ENCODE measurements at places on chromosomes 7 and 10.

DNA sequence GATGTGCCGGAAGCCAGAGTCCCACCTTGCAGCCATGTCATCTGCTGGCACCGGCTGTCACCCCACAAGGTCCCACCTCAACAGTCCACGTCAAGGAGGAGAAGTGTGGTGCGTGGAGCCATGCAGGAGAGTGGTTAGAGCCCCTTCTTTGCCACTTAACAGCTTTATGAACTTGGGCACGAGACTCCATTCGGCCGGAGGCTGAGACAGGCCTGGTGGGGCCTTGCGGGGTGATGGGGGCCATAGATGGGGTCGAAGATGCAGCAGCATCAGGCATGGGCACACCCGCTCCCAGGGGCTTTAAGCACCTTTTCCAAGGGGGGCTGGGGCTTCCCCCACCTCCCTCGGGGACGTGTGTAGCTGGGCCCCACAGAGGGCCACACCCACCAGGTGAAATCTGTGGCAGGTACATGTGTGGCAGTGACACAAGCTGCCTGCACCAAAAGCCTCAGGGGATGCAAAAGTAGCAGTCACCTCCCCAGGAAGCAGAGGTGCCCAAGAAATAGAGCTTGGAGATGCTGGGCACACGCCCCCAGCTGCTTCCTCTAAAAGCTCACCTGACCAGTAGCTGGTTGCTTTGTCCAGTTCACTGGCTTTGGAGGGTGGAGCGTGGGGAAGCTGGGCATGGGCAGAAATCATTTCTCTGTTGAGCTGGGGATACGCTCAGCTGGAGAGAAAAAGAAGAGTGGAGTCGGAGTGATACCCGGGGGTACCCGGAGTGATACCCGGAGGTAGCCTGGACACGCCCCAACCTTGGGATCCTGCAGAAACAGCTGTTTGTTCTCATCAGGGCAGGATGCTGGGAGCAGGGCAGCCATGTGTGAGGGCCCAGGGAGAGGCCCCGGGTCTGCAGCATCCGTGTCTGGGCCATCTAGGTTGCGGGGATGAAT, 199.8 kb downstream of the EBF3 start:
- no peak for DNase-seq

DNA sequence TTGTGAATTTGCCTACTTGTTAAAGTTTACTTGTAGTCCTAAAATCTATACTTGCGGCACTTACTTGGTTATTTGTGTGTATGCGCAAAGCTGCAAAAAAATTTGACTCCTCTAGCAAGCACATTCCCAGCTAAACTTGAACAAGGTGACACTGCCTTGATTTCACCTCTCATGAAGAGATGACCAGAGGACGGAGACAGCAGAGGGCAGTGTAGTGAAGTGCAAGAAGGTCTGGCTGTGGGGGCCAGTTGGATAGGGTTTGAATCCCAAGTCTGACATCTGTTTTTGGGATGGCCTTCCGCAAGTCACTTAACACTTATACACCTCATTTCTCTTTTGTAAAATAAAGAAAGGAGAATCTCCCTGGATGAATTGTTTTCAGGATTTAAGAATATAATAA, 15.7 kb downstream of the SLK start:
- DNase-seq: no peak

- DNase-seq: no peak
Observed at GRCh38 chr7:128266883-128267594, 26.0 kb downstream of the LEP start.

GRCh38 chr10:11539191-11539868, 72.1 kb downstream of the USP6NL start:
- peak; percentile 43 for DNase-seq

DNA sequence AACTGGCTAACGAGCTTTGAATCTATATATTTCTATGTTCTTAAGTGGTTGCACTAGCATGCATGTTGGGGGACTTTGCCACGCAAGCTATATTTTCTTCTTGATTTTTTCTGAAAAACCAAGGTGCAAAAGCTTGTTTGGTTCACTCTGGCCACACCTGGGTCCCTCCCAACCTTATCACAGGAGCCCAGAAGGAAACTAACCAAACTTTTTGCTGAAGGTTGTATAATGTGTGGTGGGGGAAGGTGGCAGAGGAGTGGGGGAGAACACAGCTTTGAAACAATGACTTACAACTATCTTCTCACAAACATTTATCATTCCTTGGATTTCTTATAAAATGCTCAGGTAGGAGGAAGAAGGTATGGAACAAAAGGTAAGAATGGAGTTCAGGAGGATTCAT, 75.3 kb downstream of the TMEM168 start:
- no peak for DNase-seq

DNA sequence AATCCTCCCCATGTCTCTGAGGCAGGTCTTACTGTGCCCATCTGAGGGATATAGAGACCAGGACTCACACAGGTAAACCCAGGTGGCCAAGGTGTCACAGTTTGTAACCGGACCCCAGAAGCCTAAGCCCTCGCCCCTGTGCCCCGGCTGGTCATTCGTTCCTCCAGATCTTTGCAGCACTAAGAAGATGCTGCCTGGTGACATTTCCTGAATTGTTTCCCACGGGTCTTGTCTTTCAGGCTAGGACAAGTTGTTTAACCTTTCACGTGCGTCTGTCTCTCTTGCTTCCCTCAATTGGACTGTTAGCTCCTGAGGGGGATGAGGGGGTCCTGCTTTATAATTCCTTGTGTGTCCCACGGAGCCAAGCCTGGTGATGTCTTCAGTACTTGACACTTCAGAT, 158.0 kb downstream of the KCNMA1 start:
- no peak for DNase-seq

DNA sequence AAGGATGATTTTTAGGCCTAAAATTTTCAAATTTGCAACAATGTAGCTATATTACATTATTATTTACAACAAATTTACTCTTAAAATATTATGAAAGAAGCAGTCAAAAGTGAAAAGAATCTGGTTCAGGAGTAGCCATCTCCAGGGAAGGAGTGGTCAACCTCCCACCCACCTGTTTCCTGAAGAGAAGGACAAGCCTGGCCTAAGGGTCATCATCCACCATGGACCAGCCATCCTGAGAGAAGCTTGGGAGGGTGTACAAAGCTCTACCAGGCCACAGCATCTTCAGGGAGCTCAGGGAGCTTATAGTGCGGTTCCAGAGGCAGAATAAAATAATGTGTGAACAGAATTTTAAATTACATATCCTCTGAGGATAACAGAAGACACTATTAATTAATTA, 38.1 kb downstream of the COL1A2 start:
- DNase-seq: no peak

DNA sequence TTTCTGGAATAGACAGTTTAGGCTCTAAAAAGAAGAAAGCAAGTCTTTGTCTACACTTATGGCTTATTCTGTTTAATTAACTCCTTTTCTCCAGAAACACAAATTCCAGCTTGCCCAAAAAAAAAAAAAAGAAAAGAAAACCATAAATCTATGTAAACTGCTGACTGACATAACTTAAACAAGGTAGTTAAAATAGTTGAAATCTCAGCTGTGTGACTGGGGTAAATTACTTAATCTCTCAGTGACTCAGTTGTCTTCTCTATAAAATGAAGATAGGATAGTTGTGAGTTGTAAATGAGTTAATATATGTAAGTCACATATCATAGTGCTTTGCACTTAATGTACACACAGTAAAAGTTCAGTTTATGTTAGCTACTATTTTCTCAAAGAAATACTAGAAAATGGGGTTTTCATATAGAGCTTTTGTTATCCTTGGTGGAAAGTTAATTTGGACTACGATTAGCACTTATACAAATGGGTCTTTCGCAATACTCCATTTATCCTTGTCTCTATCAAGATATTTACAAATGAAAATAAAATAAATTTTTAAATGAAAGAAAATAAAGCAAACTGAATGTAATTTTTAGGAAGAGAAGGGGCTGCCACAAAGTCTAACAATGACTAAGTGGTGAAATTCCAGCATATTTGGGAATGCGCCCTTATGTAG, 200.9 kb downstream of the MBL2 start:
- no peak for DNase-seq

GRCh38 chr10:62330213-62330612, 44.0 kb upstream of the ZNF365 start:
- no peak for DNase-seq

DNA sequence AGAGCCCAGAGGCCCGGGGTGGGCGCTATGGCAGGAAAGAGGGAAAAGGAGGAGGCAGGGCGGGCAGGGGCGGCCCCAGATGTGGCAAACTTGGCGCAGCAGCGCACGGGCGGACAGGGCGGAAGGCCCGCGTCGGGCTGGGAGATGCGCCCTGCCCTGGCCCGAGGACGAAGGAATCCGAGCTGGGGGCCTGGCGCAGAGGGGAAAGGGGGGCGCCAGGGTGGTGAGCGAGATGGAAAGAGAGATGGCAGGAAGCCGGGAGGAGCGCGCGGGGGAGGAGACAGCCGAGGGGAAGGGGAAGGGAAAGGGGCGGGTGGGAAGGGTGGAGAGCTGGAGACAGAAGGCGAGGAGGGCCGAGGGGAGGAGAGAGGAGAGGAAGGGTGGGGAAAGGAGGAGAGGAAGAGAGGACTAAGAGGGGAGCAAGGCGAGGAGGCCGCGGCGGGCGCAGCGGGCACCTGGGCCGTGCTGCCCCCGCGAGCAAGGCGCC, at the start of gene MARVELD1:
MARVELD1 (plus strand) TSS at position 392 of the 487 bp plus-strand sequence. CDS start 147 bp downstream, outside the sequence.
- peak; percentile 73 for DNase-seq

GRCh38 chr10:126867567-126868365, 37.5 kb upstream of the DOCK1 start:
- DNase-seq: no peak

- DNase-seq: no peak
Observed at GRCh38 chr7:11846361-11846955, 14.5 kb upstream of the THSD7A start.

GRCh38 chr10:3955493-3955892, 170.5 kb upstream of the KLF6 start:
- no peak for DNase-seq

DNA sequence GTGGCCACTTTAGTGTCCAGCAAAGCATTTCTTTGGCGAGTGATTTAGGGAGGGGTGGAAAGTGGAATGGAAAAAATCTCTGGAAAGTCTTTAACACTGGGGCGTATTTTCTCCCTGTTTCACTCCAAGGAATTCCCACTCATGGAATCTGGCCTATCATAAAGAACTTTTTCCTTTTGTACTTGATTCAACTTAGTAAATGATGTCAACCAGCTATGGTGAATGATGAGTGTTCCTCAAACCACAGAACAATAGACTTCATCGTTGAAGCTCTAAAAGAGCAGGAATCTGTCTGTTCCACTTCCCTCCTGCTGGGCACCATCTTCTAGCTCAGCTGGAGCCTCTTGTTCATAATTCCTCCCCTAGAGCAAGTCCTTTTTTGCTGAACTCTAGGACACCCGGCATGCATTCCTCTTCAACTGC, 66.5 kb downstream of the EPDR1 start:
- DNase-seq: no peak

GRCh38 chr10:103692436-103692951, 162.9 kb downstream of the SH3PXD2A start:
- DNase-seq: no peak

- no peak for DNase-seq
Observed at GRCh38 chr10:29127037-29127700, 161.7 kb upstream of the LYZL1 start.

- DNase-seq: no peak
Observed at GRCh38 chr10:130054021-130054420, 56.6 kb downstream of the C10orf143 start.

- DNase-seq: no peak
Observed at GRCh38 chr7:24848878-24849277, 91.6 kb upstream of the GSDME start.

DNA sequence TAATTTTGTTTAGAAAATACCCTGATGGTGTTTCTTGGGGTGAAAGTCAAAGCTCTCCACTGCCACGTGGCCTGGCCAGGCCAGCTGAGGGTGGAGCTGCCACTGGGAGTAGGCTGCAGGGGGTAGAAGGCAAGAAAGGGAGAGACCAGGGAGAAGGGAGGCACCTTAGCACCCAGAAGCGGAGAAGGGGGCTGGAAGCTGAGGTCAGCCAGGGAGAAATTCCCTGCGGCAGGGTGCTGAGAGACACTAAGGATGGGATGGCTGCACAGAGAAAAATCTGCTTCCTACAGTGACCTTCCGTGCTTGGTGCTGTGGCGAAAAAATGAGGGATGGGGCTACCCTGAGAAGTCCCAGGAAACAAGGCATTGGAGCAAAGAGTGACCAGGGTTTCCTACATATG, 143.7 kb downstream of the SLIT1 start:
- no peak for DNase-seq

- DNase-seq: no peak
Observed at GRCh38 chr10:14543904-14544210, 213.1 kb upstream of the FRMD4A start.

GRCh38 chr7:48660306-48660870, 264.0 kb upstream of the CDC14C start:
- no peak for DNase-seq

DNA sequence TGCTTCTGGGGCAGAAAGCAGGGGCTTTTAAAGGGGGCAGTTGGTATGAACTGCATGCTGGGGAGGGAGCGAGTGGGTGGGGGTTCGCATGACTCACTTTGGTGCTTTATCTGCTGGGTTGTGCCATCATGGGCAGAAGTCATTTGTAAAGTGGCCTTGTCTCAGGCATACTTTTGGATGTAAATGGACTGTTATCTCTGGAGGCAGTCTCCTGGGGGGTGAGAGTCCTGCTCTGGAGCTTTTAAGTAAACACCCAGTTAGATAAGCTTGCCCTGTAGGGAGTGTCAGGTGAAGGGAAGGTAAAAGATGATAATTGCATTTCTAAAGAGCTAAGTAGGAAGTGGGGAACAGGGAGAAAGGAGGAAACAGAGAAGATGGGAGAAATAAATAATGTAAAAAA, 1.6 kb upstream of the GSTO1 start:
- peak; percentile 92 for DNase-seq

DNA sequence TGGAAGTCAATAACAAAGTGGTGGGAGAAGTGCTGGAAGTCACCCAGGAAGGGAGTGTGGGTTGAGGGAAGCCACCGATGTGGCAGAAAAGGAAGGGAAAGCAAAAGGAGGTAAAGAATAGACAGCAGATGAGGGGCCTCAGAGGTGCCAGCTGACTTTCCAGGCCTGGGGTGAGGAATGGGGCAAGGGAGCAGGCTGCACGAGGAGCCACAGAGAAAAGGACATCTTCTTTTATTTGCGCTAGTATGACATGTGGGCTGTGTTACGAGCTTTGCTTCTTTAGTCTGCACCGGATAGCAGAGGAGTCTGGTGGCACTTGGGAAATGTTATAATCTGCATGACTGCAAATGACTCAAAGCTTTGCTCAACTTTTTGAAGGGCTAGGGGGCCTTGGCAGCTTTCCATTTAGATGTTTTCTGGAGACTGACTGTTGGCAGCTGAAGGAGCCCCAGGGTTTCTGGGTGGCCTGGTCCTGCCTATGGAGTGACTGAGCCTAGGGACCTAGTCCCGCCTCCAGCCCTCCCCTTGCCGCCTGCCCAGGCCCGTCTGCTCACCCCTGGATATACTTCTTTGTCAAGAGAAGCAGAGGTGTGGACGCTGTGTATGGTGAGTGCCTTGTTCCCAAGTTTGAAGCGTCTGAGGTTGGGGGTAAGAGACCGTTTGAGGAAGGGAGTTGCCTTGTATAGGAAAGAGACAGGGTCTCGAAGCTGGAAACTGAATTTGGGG, 5.1 kb downstream of the PRXL2A start:
- DNase-seq: peak; percentile 56

- peak; percentile 86 for DNase-seq
Observed at GRCh38 chr10:79067241-79068202, 1.2 kb upstream of the ZMIZ1 start.

GRCh38 chr10:48819783-48820182, 119.9 kb downstream of the LRRC18 start:
- no peak for DNase-seq

GRCh38 chr7:101201695-101202602, 1.1 kb upstream of the MOGAT3 start:
- no peak for DNase-seq
